T-cell (primary cell): ENCODE measurements at places on chromosomes 7 and 10. TPM values are rescaled to one million over a fixed set of nuclear protein-coding genes. Genes with fewer than 3 reads are reported as not detected.

DNA sequence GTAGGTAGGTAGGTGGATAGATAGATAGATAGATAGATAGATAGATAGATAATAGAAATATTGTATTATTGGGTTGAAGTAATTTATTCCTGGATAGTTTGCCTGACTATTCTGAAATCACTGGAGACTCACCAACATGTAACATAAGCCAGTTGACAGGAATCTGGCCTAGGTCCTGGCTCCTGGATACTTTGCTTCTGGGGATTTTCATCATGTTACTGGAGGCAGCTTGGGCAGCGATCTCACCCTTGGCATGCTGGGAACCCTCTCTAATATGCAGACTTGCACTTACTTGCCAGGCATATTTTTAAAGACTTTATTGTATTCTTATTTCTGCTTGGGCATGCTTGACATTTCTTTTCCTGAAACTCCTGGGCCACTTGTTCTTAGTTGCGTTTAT lies 709.1 kb upstream of the FZD8 start:
- no peaks in the 10 kb centered on the region for H3K27me3 ChIP-seq
- H3K36me3 ChIP-seq = no peaks in the 10 kb centered on the region
- DNase-seq = no peak
- H3K27ac ChIP-seq = no peak overlapping the region

EN2 gene
- total RNA-seq = not detected

PCLO gene
- 0.05 TPM for total RNA-seq

ACTL6B gene
- total RNA-seq = not detected

GRCh38 chr10:125559210-125559609 lies 123.8 kb downstream of the TEX36 start:
- no peaks in the 10 kb centered on the region for H3K27me3 ChIP-seq
- DNase-seq = no peak
- H3K4me1 ChIP-seq = no peaks in the 10 kb centered on the region
- no peaks in the 10 kb centered on the region for H3K36me3 ChIP-seq
- H3K4me3 ChIP-seq = no peak overlapping the region
